Activated CD4-positive, alpha-beta T cell treated with anti-CD3 and anti-CD28 coated beads, Interleukin-2, amount 50 U/mL, for 24 hours (primary cell): ENCODE measurements at places on chromosomes 3 and 15.

- DNase-seq: no peak
These were observed 484.3 kb downstream of the UNC13C start for GRCh38 chr15:54462511-54462913.

DNA sequence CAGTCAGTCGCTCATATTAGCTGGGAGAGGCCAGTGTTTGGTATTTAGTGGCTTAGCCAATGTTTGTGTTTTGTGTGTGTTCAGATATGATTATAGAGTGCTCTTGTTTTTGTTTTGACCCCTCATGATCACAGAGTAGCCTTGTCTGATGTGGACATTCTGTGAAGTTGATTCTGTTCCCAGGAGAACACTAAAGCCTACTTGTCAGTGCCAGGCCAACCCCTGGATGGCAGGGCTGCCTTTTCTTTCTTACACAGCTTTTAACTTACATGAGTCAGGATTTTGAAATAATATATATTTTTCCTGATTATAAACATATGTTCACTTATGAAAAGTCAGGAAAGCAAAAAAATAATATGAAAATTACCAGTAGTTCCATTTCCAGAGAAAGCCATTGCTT, 11.9 kb downstream of the CFAP161 start:
- DNase-seq: no peak

- no peak for DNase-seq
These were observed 26.2 kb upstream of the CLDN16 start for GRCh38 chr3:190361791-190362190.

DNA sequence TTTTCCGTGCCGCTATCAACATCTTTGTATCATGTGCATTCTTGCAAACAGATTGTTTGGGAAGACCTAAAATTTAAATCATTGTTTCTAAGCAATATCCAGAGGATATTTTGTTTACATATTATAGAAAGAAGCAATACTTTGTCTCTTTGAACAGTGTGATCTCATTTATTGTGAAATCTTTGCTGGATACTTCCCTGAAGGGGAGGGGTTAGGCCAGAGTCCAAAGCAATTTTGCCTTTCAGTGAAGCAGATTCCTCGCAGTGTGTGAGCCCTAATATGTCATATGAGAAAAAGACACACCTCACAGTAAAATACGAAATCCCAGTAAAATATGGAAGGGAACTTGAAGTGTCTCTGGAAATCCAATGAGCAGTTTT, 158.7 kb upstream of the SLCO3A1 start:
- no peak for DNase-seq

GRCh38 chr15:40263024-40263754, 19.7 kb downstream of the ANKRD63 start:
- no peak for DNase-seq

DNA sequence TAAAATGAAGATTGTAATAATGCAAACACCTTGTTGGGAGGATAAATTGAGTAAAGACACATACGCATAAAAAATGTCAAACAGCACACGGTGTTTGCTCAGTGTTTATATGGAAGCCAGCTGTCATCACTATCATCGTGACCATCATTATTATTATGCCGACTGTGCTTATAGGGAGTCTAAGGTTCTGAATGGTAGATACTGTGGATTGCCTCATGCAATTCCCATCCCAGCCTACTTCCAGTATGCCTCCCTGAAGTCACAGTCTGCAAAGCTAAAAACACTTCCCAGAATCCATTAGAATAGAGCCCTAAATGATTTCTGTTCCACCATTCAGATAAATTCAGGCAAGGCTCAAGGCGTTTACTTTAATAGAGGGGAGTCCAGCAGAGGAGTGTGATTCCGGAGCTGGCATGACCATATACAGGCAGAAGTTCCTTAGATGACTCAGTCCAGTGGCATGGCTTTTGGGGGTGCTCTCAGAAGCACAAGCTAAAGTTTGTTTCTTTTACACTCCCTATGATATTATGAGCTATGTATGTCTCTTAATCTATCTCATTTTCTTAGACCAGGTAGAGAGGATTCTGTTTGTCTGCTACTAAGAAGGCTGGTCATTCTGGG, 148.7 kb downstream of the MEX3B start:
- DNase-seq: no peak

GRCh38 chr3:122679882-122680474, 661 bp upstream of the PARP14 start:
- no peak for DNase-seq

- no peak for DNase-seq
These were observed 311.0 kb downstream of the WDR72 start for GRCh38 chr15:53448232-53449015.

DNA sequence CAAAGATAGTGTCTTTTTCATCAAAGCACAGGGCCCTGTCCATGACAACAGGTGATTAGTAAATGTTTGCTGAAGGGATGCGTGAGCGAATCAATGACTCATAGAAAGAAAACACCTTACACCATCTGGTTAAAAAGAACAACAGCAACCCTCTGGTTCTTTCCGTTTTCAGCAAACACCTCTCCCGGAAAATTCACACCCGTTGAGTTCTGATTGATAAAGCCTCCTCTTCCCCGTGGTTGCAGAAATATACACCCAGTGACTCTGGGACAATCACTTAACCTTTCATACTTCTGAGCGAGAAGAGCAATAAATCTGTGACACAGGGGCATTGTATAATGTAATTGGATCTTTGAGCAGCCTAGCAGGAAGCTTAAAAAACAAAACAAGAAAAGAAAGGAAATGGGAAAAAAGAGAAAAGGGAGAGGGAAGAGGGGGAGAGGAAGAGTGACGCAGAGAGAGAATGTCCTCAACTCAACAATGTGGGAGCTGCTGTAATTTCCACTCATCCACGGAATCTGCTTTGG, 37.6 kb downstream of the ADAMTS9 start:
- no peak for DNase-seq

- no peak for DNase-seq
These were observed 44.1 kb upstream of the TP63 start for GRCh38 chr3:189586941-189587663.

DNA sequence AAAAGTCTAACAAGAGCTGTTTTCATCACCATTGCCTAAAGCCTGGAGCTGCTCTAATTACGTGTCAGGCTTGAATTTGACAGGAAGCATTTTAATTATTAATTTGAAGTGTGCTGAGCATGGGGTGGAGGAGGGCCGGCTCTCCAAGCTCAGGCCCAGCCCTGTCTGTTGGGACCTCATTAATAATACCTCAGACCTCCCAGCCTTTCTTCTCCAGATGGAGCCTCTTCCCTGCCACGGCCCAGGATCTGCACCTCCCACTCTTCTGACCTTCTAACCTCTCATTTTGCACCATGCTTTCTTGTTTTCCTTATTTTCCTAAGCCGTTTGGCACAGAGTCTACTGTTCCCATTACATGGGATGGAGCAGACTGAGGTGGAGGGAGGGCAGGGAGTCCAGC, 30.0 kb downstream of the INSYN1 start:
- DNase-seq: no peak

GRCh38 chr15:61301701-61302100, 72.6 kb upstream of the RORA start:
- no peak for DNase-seq

DNA sequence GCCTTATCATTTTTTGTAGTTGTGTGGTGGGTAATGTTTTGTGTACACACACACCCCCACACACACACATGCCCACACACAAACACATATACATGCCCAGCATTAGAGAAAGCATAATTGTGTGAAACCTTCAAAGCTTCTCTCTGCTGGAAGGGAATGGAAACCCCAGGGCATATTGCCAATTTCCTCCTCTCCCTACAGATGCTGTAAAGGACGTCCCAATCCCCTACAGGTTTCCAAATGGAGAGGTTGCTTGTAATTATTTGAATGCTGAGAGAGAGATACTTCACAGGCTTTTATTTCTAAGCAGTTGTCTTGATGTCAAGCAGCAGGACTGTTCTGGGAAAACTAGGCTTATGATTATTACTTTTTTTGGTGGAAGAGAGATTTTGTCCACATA, 23.0 kb upstream of the CCK start:
- DNase-seq: no peak

DNA sequence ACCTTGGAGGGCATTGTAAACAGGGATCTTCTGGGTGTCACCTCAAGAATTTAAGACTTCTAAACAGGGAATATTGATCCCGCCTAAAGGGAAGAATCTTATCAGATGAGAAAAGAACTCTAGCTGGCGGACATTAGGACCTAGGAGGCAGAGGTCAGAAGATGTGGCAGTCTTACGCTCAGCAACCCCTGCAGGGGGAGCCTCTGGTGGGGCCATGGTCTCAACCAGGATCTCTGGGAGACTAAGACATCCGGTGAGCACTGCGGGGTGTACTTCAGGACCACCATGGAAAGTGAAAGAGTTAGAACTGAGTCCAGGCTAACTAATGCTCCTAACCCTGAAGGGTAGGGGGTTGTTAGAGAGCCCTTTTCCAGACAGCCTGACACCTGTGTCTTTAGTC, 295.2 kb downstream of the VGLL3 start:
- no peak for DNase-seq

DNA sequence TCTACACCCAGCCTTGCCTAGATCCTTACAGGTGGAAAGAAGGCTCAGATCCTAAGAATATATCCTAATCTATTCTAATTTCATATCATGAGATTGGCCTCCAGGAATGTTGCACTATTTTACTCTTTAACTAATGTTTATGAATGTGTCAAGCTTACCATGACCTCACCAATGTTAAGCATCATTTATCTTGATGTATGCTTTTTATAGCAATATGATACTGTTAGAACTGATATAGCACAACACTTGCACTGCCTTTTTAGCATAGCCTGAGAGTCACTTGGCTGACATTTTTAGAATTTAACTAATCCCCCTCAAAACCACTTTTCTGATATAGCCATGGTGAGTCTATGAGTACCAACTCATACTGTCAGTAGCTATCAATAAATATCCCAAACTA, 191.5 kb upstream of the NR2F2 start:
- DNase-seq: no peak

DNA sequence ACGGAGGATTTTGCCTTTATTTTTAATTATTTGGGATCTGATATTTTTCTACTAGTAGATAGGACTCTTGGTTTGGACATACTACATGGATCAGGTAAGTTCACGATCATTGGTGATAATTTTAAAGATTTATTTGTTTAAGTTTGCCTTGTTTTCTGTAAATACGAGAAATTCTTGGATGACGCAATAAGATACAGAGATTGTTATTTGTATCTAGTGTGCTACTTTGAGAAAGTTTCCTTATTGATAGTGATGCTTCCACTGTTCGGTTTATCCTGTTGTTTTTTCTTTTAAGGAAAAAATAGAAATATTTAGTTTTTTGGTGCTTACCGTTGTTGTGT, 577 bp downstream of the CHD2 start:
- DNase-seq: no peak

DNA sequence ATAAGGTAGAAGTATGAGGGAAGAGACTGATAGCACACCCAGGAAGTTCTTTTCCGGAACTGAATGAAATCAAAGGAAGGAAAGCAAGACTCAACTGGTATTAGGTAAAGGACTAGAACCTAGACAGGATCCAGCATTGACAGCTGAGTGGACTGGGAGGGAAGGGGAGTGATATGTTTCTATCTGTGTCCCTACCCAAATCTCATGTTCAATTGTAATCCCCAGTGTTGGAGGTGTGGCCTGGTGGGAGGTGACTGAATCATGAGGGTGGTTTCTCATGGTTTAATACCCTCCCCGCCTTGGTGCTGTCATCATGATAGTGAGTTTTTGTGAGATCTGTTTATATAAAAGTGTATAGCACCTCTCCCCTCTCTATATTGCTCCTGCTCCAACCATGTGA, 415.9 kb upstream of the KCNMB2 start:
- no peak for DNase-seq

- no peak for DNase-seq
These were observed 885.4 kb downstream of the PDCD6IP start for GRCh38 chr3:34683851-34684250.
